ENCODE measurements at places on chromosomes 2 and 18.

- H3K36me3 ChIP-seq, result no peaks in the 10 kb centered on the region
- H3K27ac ChIP-seq, result no peak overlapping the region
- H3K4me3 ChIP-seq, result no peak overlapping the region
- H3K27me3 ChIP-seq, result no peaks in the 10 kb centered on the region
- peaks cover 7% of the 10 kb centered on the region for H3K4me1 ChIP-seq
These were observed 157.6 kb downstream of the FAM210A start for GRCh38 chr18:13568443-13569392.

DNA sequence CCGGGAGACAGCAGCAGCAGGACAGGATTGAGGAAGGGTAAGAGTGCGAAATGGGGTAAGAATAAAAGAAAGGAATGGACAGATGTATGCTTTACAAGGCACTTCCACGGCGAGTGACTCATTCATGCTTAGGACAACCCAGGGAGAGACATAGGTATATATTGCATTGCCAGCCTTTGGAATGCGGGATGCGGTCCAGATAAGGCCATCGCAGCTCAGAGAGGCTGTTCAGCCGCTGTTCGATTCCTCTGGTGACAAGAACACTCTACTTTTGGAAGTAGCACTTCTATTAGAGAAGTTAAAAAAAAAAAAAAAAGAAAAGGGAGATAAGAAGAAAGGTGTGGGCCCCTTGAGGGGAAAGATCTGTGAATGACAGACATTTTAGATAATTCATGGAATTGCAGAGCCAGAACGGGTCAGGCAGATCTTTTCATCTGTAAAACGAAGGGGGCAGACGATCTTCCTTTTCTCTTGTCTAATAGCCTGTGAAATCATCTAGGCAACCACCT is 819 bp upstream of the NCOA1 start:
- H3K4me3 ChIP-seq, result peak overlapping the region; percentile 89
- peak overlapping the region; percentile 95 for H3K27ac ChIP-seq
- no peaks in the 10 kb centered on the region for H3K36me3 ChIP-seq
- no peaks in the 10 kb centered on the region for H3K27me3 ChIP-seq
- DNase-seq, result no peak

DNA sequence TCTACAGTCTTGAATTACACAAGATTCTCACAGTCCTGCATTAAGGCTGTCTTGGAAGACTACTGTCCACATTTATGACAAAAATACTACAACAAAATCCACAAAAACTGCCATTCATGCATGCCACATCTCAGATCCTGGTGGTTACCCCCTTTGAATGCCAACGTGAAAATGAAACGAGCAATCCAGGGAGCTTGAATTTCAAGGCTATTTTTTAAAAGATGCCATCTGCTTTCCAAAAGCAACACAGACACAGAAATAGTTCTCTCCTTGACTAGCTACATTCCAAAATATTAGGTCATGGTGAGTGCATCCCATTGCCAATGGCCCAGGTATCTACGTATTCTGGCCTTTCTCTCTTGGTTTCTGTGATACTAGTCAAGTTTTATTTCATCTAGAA is 36.3 kb downstream of the IRS1 start:
- H3K4me1 ChIP-seq, result peaks cover 33% of the 10 kb centered on the region
- no peak overlapping the region for H3K4me3 ChIP-seq
- H3K27ac ChIP-seq, result peak overlapping the region; percentile 91

DNA sequence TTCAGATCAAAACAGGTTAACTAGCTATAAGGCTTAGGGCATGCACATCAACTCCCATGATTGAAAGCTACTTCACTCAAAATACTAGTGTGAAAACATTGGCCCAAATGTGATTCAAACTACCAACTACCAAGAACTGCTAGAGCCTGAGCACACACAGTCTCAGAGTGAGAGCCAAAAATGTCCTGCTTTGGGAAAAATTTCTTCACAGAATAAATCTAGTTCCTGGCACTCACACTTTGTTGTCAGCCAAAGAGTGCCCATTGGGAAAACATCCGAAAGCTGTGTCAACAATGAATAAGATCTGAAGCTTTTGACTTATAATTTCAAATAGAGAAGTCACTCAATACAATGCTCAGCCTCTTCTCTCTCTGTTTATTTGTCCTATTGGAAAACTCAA is 182.7 kb downstream of the LRATD1 start:
- no peak overlapping the region for H3K4me3 ChIP-seq
- no peak overlapping the region for H3K27ac ChIP-seq
- peaks cover 4% of the 10 kb centered on the region for H3K27me3 ChIP-seq
- H3K36me3 ChIP-seq, result no peaks in the 10 kb centered on the region

- H3K4me1 ChIP-seq, result peaks cover 14% of the 10 kb centered on the region
- DNase-seq, result no peak
- H3K36me3 ChIP-seq, result no peaks in the 10 kb centered on the region
- no peak overlapping the region for H3K27ac ChIP-seq
These were observed 11.6 kb downstream of the PDE6D start for GRCh38 chr2:231769170-231770136.

DNA sequence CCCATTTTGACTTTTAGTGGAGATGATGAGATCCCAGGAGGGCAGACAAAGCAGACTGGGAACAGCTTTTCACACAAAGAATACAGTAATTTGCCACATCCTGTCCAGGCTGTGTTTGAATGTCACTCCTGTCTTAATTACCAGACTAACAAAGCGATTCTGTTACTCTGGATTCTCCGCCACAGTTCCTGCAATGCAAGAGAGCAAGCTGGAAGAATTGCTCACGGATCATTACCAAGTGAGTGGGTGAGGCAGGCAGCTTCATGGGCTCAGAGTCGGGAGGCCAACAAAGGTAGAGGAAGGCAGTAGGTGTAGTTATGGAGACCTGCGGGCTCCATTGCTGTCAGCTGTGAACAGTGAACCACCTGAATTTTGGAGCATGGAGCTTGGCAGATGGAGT is 250.5 kb upstream of the ATP5MC3 start:
- no peak for DNase-seq
- H3K27ac ChIP-seq, result no peak overlapping the region

- H3K27ac ChIP-seq, result peak overlapping the region; percentile 99
- H3K27me3 ChIP-seq, result no peaks in the 10 kb centered on the region
- no peak for DNase-seq
These were observed 69.5 kb downstream of the ARL4C start for GRCh38 chr2:234427081-234428061.

- no peak for DNase-seq
- H3K4me1 ChIP-seq, result peaks cover 13% of the 10 kb centered on the region
- no peak overlapping the region for H3K4me3 ChIP-seq
These were observed 88.3 kb downstream of the ETAA1 start for GRCh38 chr2:67485431-67485830.

DNA sequence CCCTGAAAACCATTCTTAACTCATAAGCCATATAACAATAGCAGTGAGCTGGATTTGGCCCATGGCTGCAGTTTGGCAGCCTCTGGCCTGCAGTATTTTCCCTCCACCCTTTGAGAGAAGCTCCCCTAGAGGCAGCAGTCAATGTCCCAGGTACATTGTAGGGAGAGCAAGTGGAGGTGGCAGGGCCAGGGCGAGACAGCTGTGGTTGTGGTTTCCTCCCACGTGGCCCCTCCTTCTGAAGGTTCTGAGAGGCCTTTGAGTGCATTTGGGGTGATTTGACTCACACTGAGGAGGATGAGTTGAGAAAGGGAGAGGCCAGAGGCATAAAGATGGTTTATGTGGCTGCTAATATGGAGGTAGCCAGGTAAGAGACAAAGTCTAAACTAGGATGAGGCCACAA is 45.5 kb upstream of the LDAH start:
- peaks cover 58% of the 10 kb centered on the region for H3K27me3 ChIP-seq
- no peak overlapping the region for H3K4me3 ChIP-seq
- H3K4me1 ChIP-seq, result no peaks in the 10 kb centered on the region
- H3K27ac ChIP-seq, result no peak overlapping the region
- DNase-seq, result no peak

DNA sequence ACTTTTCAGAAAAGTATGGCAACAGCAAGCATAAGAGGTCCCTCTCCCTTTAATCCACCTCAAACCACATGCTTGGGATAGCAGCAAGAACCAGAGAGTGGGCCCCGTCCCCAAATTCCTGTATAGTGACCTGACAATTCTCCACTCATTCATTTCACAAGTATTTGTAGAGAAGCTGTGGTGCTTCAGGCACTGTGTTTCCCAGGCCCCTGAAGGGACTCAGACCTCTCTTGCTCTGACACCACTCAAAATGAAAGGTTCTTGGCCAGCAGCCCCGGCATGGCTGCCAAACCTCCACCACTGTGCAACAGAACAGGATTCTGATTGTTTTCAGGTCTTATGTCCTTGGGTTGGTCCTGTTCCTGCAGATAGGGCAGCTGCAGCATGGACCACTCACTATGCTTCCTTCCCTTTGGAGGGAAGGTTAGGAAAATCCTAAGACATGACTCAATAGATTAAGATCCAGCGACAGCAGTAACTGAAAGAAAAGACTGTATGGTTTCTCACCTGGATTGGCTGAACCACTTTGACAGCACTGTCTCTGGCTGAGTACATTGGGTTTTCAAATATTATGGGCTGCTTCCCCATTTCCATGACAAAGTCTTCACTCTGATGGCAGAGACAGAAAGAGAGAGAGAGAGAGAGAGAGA is 67.6 kb downstream of the DHRS9 start:
- DNase-seq, result no peak
- H3K36me3 ChIP-seq, result no peaks in the 10 kb centered on the region
- H3K27me3 ChIP-seq, result no peaks in the 10 kb centered on the region
- H3K4me1 ChIP-seq, result no peaks in the 10 kb centered on the region

DNA sequence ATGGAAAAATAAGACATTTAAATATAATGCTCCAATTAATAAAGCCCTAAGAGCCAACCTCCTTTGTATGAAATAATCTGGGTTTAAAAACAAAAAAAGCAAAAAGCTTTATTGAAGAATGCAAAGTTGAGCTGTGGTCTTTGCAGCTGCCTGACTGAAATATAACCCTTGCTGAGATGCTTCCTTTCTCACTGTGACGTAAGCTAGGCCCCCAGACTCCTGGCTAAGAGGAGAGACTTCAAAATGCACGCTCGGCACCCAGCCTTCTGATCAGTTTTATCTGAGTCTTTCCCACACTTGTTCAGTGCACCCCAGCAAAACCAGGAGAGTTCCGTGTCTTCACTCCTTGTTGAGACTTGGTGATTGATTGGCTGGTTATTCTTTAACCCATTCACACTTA is 115.3 kb downstream of the BCL11A start:
- no peak overlapping the region for H3K27ac ChIP-seq
- peaks cover 29% of the 10 kb centered on the region for H3K4me1 ChIP-seq
- H3K4me3 ChIP-seq, result no peak overlapping the region
- no peak for DNase-seq
- H3K27me3 ChIP-seq, result no peaks in the 10 kb centered on the region

DNA sequence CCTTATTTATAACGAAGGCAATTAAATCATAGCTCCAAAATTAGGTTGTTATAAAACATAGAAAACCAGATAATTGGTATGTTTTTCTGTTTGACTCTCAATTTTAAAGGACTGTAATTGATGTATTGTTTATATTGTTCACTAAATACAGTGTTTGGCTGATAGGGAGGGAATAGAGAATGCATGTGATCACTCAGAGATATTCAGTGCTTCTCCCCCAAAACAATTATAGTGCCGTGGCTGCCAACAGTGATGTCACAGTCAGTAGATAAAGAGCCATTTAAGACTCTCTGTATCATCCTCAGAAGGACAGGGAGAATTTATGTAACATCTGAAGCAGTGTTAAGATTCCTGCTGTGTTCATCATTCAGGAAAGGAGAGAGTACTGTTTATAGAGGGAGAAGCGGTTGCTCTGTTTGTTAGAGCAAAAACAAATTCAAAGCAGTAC is 69.6 kb downstream of the PHLPP1 start:
- H3K27ac ChIP-seq, result peak overlapping the region; percentile 86
- H3K4me3 ChIP-seq, result no peak overlapping the region
- H3K27me3 ChIP-seq, result no peaks in the 10 kb centered on the region

DNA sequence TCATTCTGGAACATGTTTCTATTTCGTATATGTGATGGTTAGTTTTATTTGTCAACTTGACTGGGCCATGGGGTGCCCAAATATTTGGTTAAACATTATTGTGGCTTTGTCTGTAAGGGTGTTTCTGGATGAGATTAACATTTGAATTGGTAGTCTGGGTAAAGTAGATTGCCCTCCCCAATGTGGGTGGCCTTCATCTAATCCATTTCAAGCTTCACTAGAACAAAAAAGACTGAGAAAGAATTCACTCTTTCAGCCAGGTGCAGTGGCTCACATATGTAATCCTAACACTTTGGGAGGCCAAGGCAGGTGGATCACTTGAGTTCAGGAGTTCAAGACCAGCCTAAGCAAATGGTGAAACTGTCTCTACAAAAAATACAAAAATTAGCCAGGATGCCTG is 55.7 kb upstream of the TANC1 start:
- no peaks in the 10 kb centered on the region for H3K36me3 ChIP-seq
- H3K4me3 ChIP-seq, result no peak overlapping the region
- H3K4me1 ChIP-seq, result peaks cover 22% of the 10 kb centered on the region
- no peaks in the 10 kb centered on the region for H3K27me3 ChIP-seq
- H3K27ac ChIP-seq, result no peak overlapping the region

GRCh38 chr2:36902385-36903120 is 63.8 kb downstream of the STRN start:
- H3K4me3 ChIP-seq, result no peak overlapping the region
- DNase-seq, result no peak
- no peaks in the 10 kb centered on the region for H3K4me1 ChIP-seq
- H3K27ac ChIP-seq, result no peak overlapping the region
- peaks cover 4% of the 10 kb centered on the region for H3K36me3 ChIP-seq

DNA sequence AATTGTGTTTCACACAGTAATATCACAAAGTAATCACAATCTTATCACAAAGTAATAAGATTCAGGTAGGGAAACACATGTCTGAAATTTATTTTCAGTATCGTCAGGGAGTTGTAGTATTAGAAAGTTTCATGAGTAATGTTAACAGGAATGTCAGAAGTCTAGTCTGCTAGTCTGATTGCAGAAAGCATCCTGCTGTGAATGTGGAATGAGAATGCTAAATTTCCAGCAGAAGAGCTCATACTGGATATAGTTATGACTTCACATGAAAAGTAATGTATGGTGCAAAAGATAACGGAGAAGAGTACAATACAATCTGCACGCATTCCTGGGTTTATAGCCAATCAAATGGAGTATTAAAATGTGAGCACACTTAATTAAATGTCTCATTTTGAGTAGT is 494.7 kb upstream of the SETBP1 start:
- no peak overlapping the region for H3K27ac ChIP-seq
- H3K4me1 ChIP-seq, result no peaks in the 10 kb centered on the region
- no peaks in the 10 kb centered on the region for H3K36me3 ChIP-seq
- DNase-seq, result no peak
- peaks cover 12% of the 10 kb centered on the region for H3K27me3 ChIP-seq

DNA sequence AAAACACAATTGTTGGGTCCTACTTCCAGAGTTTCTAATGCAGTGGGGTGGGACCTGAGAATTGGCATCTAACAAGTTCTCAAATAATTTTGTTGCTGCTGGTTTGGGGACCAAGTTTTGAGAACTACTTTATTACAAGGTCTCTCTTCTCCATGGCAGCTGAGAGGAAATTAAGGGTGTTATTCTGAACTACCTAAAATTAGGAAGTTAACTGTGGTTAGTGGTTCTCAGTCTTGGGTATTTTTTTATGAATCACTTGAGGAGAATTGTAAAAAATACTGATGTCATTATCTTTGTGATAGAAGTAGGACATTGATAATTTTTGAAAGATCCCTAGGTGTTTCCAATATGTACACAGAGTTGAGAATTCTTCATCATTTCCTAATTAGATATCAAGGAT is 210.2 kb downstream of the MC4R start:
- H3K27me3 ChIP-seq, result peaks cover 8% of the 10 kb centered on the region
- H3K4me1 ChIP-seq, result no peaks in the 10 kb centered on the region
- no peak overlapping the region for H3K4me3 ChIP-seq
- H3K27ac ChIP-seq, result no peak overlapping the region
- H3K36me3 ChIP-seq, result no peaks in the 10 kb centered on the region

- DNase-seq, result no peak
- H3K4me1 ChIP-seq, result no peaks in the 10 kb centered on the region
These were observed 107.4 kb upstream of the CREB1 start for GRCh38 chr2:207422380-207422779.
